ENCODE measurements at places on chromosomes 4 and X.

GRCh38 chrX:121581885-121582284 lies 534.5 kb downstream of the GLUD2 start:
- no peak for DNase-seq

- peak; percentile 67 for DNase-seq
Observed at GRCh38 chrX:38347136-38347535, 5.3 kb upstream of the OTC start.

DNA sequence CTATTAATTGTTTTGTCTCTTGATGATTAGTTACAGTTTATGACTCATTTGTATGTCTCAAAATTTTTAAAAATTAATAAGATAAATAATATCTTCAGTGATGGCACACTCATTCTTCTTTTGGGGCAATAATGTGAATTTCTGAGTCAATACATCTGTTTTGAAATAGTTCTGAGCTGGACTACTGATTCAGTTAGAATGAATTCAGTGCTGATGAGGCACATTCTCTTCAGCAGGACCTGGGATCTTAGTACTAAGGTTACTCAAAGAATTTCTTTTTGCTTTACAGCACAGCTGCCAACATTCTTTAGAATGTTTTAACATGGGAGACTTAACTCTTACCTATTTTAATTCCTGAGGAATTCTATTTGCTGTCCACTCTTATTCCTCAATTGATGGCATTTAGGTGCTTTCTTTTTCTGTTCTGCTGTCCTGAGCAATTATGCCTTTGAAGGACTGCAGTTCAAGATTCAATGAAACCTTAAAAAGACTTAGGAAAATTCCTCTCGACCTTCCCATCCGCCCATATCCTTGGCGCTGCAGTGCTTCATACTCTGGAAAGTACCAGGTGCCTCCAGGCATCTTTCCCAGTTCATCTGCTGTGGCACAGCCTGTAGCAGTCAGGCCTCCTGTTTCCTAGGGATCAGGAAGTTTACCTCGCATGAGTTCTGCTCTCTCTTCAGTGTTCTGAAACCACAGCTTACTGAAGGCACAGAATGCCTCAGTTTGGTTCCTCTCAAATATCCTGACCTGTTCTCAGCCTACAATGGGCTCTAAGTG lies 213.7 kb downstream of the FSTL5 start:
- DNase-seq, result no peak

- DNase-seq, result no peak
Observed at GRCh38 chr4:39043861-39044363, 11.7 kb upstream of the TMEM156 start.

DNA sequence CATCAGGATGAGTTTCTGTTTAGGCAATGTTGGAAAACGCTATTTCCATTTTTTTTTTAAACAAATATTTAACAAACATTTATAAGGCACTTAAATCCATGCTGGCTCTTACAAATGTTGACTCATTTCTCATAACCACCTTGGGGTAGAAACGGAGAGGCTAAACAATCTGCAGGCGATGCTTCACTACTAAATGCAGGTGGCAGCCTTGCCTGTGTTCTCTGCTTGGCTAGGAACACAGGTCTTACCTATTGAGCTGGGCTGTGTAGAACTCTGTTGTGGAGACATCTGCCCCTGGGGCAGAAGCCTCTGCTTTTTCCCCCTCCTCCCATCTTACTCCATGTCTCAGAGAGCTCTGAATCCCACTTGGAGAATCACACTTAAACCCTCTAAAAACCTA lies 1.4 kb upstream of the CXCL1 start:
- DNase-seq, result no peak

Data from stromal cell of bone marrow (primary cell).